ENCODE measurements at places on chromosomes 5 and 9. TPM values are rescaled to one million over a fixed set of nuclear protein-coding genes. Genes with fewer than 3 reads are reported as not detected.

GRCh38 chr5:29002481-29002880 lies 1964.1 kb upstream of the CDH9 start:
- H3K27ac ChIP-seq: no peak overlapping the region
- no peak for DNase-seq
- no peaks in the 10 kb centered on the region for H3K27me3 ChIP-seq
- no peak overlapping the region for H3K4me3 ChIP-seq

DNA sequence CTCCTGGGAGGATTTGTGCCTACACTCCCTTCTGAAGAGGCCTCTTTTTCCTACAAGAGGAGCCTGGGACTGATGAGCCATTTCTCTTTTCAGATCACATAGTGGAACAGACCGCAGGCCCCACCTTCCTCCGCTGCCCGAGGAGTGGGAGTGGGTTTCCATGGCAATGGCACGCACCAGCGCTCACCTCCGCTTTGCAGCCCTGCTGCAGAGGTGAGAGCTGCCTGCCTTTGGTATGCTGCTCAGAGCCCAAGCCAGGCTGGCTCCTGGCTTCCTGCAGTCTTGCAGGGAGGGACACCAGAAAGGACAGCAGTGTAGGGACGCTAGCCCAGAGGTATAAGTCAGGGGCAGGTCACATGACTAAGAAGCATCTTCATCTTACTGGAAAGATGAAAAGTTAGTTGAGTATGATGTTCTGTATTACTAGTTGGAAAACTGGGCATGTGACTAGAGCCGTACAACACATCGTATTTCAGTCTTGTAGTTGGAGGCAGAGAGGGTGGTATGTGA lies 12.4 kb downstream of the PTTG1 start:
- no peak overlapping the region for H3K4me3 ChIP-seq
- H3K27ac ChIP-seq: no peak overlapping the region
- no peak for DNase-seq
- peaks cover 13% of the 10 kb centered on the region for H3K4me1 ChIP-seq
- H3K27me3 ChIP-seq: peaks cover 4% of the 10 kb centered on the region
- H3K36me3 ChIP-seq: peaks cover 10% of the 10 kb centered on the region

The MSMP gene
- total RNA-seq: not detected

The INSL4 gene
- not detected for total RNA-seq

GRCh38 chr9:109035684-109036423 lies 22.6 kb upstream of the CTNNAL1 start:
- H3K4me1 ChIP-seq: no peaks in the 10 kb centered on the region
- H3K36me3 ChIP-seq: peaks cover 29% of the 10 kb centered on the region
- H3K27ac ChIP-seq: no peak overlapping the region
- no peak overlapping the region for H3K4me3 ChIP-seq
- no peaks in the 10 kb centered on the region for H3K27me3 ChIP-seq

- H3K27me3 ChIP-seq: no peaks in the 10 kb centered on the region
- no peak overlapping the region for H3K4me3 ChIP-seq
- no peaks in the 10 kb centered on the region for H3K36me3 ChIP-seq
Measured at GRCh38 chr5:107149243-107150005, 521.3 kb downstream of the EFNA5 start.

GRCh38 chr9:4654084-4654483 lies 8.0 kb upstream of the PLPP6 start:
- peak overlapping the region; percentile 67 for H3K27ac ChIP-seq
- DNase-seq: peak; percentile 64
- peaks cover 8% of the 10 kb centered on the region for H3K27me3 ChIP-seq
- peaks cover 25% of the 10 kb centered on the region for H3K4me1 ChIP-seq
- peaks cover 5% of the 10 kb centered on the region for H3K36me3 ChIP-seq

- no peaks in the 10 kb centered on the region for H3K36me3 ChIP-seq
- peaks cover 10% of the 10 kb centered on the region for H3K27me3 ChIP-seq
- H3K4me1 ChIP-seq: peaks cover 2% of the 10 kb centered on the region
Measured at GRCh38 chr5:134427540-134428041, 15.9 kb upstream of the CDKN2AIPNL start.

GRCh38 chr5:54186912-54187445 lies 123.4 kb downstream of the ARL15 start:
- no peaks in the 10 kb centered on the region for H3K36me3 ChIP-seq
- no peak overlapping the region for H3K4me3 ChIP-seq
- DNase-seq: no peak

- peaks cover 33% of the 10 kb centered on the region for H3K36me3 ChIP-seq
- peak overlapping the region; percentile 84 for H3K4me3 ChIP-seq
- peaks cover 26% of the 10 kb centered on the region for H3K4me1 ChIP-seq
- H3K27ac ChIP-seq: peak overlapping the region; percentile 94
- DNase-seq: peak; percentile 75
- no peaks in the 10 kb centered on the region for H3K27me3 ChIP-seq
Measured at GRCh38 chr5:100901821-100902341, 1.2 kb downstream of the ST8SIA4 start.

DNA sequence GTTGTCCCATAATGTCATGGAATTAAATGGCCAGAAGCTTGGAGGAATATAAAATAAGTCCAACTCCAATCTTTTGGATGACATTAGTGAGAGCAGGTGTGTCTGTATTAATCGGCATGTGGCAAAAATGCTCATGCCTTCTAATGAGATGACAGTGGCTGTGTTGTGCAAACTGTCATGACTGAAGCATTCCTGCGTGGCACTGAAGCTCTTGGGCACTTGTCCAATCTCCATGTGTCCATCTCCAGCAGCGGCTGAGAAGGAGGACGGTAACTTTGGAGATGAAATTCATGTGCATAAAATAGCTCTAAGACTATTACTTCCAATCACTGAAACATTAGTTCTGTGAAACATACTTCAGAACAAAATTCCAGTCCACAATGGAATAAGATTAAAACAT lies 697.5 kb upstream of the GRAMD2B start:
- H3K4me1 ChIP-seq: no peaks in the 10 kb centered on the region
- H3K27ac ChIP-seq: no peak overlapping the region
- H3K36me3 ChIP-seq: no peaks in the 10 kb centered on the region
- no peak overlapping the region for H3K4me3 ChIP-seq
- H3K27me3 ChIP-seq: no peaks in the 10 kb centered on the region
